ENCODE measurements at places on chromosomes 6 and 20.

- DNase-seq: no peak
These were observed 257.5 kb upstream of the PMEPA1 start for GRCh38 chr20:57967364-57967763.

GRCh38 chr20:58741384-58741783 is 48.8 kb downstream of the NPEPL1 start:
- DNase-seq: no peak

- no peak for DNase-seq
These were observed 41.3 kb upstream of the PLAGL1 start for GRCh38 chr6:144049386-144049785.

- DNase-seq: no peak
These were observed 23.5 kb downstream of the DNAAF9 start for GRCh38 chr20:3383878-3384495.

DNA sequence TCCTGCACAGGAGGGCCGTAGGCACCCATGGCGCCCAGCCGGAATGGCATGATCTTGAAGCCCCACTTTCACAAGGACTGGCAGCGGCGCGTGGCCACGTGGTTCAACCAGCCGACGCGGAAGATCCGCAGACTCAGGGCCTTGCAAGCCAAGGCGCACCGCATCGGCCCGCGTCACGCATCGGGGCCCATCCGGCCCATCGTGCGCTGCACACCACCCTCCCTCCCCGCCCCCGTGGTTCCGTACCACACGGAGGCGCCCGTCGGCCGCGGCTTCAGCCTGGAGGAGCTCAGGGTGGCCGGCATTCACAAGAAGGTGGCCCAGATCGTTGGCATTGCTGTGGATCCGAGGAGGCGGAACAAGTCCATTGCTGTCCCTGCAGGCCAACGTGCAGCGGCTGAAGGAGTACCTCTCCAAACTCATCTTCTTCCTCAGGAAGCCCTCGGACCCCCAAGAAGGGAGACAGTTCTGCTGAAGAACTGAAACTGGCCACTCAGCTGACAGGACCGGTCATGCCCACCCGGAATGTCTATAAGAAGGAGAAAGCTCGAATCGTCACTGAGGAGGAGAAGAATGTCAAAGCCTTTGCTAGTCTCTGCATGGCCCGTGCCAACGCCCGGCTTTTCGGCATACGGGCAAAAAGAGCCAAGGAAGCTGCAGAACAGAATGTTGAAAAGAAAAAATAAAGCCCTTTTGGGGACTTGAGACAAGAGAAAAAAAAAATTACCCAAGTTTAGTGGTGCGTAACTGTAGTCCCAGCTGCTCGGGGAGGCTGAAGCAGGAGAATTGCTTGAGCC is 9.9 kb upstream of the NCOA5 start:
- DNase-seq: no peak

GRCh38 chr6:71879016-71879415 is 7.3 kb upstream of the RIMS1 start:
- no peak for DNase-seq

GRCh38 chr6:3210024-3210610 is 17.3 kb downstream of the TUBB2B start:
- DNase-seq: no peak

DNA sequence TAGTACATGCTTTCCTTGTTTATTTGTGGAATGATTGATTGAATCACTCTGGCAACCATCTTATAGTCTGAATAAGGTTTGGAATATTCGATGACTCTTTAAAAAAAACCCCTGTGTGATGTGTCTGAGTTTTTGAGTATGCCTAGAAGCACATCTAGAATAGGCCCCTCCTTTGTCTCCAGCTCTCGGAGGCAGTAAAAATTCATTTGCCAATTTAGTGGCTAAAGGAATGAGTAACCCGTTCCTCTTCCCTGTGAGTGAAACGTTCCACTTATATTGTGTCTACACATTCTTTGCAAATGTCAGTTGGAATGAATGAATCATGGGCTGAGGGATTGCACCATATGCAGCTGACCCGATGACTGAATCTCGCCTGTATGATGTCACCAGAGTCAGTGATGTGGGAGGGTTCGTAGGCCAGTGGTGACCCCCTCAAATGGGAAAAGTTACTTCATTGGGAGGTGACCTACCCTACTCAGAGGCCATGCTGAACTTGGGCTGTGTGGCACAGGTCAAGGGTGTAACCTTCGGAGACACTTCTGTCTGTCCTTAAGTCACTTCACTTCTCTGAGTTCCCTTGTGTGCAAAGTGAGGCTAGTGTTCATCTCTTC is 21.6 kb downstream of the MOCS3 start:
- DNase-seq: peak; percentile 97

GRCh38 chr6:162242915-162243314 is 484.7 kb downstream of the PRKN start:
- DNase-seq: no peak

DNA sequence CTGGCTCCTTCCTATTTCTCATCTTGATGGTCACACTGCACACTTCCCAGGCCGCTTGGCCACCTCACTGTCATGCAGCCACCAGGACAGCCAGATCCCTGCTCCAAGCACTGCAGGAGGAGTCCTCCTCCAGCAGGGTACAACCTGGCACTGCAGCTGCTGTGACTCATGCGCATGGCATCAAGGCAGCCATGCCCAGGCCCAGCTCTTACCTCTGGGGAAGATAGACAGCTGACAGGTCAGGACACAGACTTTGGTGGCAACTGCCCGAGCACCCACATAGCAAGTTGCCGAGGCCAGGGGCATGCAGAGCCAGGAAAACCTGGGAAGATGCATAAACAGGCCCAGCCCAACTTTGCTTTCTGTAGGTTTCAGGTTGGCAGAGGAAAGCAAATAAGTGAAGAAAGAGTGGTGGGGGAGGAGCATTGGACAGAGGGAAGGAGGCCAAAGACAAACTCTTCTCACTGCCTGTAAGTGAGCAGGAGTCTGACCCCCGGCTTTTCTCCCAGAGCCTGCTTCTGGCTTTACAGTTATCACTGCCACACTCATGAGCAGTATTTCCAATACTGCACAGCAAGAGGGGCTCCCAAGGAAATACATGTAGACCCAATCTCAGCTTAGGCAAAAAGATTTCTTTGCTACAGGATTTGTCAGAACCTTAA is 38.8 kb downstream of the SLC22A3 start:
- no peak for DNase-seq

DNA sequence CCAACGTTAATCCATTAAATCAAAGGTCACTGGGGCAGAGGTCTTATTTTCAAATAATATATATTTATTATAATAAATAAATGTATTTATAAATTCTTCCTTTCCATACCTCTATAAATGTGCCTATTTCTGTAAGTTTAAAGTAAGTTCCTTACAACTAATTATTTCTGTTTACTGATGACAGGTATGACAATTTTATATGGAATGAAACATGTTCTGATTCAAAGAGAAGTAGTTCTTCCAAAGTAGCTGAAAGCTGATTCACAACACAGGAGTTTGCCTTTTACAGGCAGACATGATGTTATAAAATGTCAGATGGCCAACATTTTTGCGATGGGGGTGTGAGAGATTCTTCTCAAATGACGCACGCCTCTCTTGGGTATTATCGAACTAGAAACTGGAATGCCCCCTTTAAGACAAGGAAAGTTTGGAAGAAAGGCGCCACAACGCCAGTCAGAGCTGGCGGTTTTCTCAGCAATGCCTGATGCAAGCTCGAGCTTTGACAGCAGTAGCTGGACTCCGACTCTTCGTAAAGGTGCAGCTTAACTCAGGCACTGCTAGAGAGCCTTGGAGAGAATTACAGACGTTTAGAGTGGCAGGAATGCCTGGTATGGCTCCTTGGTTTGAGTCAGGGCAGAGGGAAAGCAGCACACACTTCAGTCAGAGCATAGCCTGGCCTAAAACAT is 92.1 kb downstream of the FOXC1 start:
- DNase-seq: peak; percentile 93

- no peak for DNase-seq
These were observed 78.0 kb upstream of the NHSL1 start for GRCh38 chr6:138577151-138577915.
